ENCODE measurements at places on chromosomes 2 and 18.

DNA sequence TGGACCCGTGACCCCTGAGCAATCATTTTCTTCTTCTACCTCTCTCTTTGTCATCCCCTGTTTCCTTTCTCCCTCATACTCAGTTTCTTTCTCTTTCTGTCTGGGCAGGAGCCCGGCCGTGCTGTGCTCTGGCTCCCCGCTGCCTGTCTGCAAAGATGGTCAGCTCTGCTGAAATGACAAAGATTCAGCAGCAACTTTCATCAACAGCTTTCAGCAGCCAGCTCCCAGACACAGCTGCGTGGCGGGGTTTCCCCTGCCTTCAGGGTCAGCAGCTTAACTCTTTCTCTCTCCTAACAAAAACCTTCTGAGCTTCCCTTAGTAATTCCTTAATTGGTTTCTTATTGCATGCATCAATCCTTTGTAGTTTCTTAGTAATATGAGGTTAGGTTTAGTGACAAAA lies 1234.4 kb downstream of the CNTNAP5 start:
- DNase-seq: no peak

DNA sequence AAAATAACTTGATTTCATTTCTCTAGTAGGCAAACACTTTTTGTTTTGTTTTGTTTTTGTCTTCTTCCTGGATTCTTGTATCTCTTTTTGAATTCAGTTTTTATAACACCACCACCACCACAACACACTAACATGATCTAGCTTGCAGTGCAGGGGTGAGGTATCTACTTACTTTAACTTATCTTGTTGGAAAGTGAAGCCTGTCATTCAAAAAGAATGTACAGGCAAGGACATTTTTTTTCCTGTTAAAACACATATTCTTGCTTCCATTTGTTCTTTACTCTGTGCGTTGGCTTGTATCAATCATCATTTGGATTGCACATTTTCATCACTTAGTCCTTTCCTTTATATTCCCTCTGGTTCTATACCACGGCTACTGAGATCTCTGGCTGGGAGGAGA lies 824.2 kb downstream of the PLCL1 start:
- DNase-seq: no peak

DNA sequence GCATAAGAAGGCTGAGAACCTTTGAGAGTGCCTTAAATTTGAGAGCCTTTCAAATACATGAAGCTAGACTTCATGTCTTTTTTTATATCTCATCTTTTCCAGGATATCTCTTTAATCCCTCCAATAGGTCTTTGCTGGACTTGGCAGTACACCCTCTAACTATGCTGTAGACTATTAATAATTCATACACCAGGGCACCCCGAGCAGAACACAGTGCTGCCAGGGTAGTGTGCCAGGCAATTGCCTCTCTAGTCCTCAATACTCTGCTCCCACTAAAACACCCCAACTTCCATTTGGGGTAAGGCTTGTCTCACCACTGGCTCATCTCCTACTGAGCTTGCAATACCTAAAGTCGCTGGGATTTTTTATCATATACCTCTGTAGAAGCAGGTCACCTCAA lies 80.8 kb downstream of the VIT start:
- no peak for DNase-seq

DNA sequence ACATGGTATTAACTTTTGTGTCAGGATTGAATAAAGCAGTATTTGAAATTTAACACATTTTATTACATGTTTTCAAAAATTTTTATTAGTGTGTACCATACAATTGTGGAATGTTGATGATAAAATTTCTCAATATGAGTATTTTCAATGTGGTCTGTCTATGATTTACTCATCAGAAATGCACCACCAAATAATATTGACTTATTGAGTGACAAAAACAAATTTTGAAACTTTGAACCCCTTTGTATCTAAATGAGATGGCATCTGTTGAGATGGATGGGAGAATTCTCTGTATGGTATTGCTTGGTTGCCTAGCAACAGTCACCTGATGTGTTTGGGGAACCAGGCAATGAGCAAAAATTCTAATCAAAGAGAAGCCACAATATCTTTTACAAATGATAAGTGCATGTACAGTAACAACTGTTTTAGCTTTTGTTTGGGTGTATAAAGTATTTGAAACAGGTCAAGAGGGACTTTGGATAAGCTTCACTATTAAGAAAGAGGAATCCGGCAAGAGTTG lies 400.1 kb downstream of the CCDC85A start:
- no peak for DNase-seq

- peak; percentile 53 for DNase-seq
These were observed 50.3 kb upstream of the TLK1 start for GRCh38 chr2:171210864-171211431.

GRCh38 chr2:29922605-29923004 lies 1.2 kb upstream of the ALK start:
- no peak for DNase-seq

DNA sequence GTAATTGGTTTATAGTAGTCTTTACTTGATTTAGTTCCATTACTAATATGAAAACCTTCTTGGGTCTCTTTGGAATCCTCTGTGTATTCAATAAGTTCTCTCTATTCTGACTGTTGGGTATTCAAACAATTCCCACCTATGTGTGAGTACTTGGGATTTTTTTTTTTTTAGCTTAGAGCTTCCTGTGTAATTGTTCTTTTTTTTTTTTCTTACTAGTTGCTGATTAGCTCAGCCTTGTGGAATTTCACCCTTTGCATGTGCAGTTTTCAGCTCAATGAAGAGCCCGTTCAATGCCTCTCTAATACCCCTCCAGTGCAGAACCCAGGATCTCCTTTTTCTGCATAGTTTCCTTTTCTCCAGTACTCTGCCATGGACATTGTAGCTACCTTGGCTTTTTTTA lies 339.1 kb upstream of the GALNT5 start:
- no peak for DNase-seq

GRCh38 chr2:198928026-198928425 lies 529.7 kb downstream of the SATB2 start:
- DNase-seq: no peak

GRCh38 chr2:31788273-31788672 lies 207.5 kb upstream of the SRD5A2 start:
- DNase-seq: no peak
